ENCODE measurements at places on chromosomes 16 and 17.

- no peak for DNase-seq
These were observed 40.0 kb downstream of the RFFL start for GRCh38 chr17:35023538-35023937.

- DNase-seq, result peak; percentile 79
These were observed 28.4 kb downstream of the LRRC75A start for GRCh38 chr17:16463358-16464302.

GRCh38 chr16:85465328-85466303 is 147.5 kb upstream of the GSE1 start:
- no peak for DNase-seq

GRCh38 chr17:71237903-71238538 is 882.8 kb upstream of the SOX9 start:
- DNase-seq, result no peak

GRCh38 chr16:85617948-85618347 is 4.8 kb downstream of the GSE1 start:
- DNase-seq, result no peak

GRCh38 chr17:75475144-75475835 is 18.9 kb downstream of the TMEM94 start:
- DNase-seq, result no peak

GRCh38 chr17:68344701-68345136 is 53.4 kb downstream of the ARSG start:
- DNase-seq, result no peak

DNA sequence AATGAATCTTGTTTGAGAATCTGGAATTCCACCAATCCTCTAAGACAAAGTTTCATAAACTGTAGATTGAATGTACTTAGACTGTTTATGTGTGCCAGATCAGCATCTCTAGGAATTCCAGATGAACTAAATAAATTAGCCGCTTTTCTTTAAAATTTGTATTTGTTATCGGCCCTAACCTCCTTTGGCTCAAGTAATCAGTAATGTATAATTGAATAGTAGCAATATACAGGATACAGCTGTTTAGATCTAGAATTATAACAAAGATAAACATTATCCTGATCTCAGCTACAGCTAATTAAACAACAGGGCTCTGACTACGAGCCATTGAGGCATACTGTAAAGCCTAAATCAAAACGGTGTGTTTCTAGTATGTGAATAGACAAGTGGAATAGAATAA is 120.3 kb downstream of the CYB561 start:
- no peak for DNase-seq

- DNase-seq, result no peak
These were observed 26.8 kb upstream of the MTMR4 start for GRCh38 chr17:58541249-58541648.

DNA sequence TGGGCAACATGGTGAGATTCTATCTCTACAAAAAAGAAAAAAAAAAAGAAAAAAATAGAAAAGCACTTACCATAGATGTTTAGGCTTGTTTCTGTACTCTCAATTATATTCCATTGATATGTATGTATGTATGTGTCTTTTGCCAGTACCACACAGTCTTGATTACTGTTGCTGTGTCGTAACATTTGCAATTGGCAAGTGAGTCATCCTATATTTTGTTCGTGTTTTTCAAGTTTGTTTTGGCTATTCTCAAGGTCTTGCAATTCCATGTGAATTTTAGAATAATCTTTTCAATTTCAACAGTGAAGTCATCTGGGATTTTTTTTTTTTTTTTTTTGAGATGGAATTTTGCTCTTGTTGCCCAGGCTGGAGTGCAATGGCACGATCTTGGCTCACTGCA is 19.3 kb downstream of the SPECC1 start:
- DNase-seq, result no peak

- no peak for DNase-seq
These were observed 254.9 kb downstream of the PARN start for GRCh38 chr16:14375132-14375491.

- DNase-seq, result no peak
These were observed 7.3 kb upstream of the CAPNS2 start for GRCh38 chr16:55559233-55559632.

- DNase-seq, result no peak
These were observed 12.5 kb downstream of the RBFOX1 start for GRCh38 chr16:7344830-7345780.

DNA sequence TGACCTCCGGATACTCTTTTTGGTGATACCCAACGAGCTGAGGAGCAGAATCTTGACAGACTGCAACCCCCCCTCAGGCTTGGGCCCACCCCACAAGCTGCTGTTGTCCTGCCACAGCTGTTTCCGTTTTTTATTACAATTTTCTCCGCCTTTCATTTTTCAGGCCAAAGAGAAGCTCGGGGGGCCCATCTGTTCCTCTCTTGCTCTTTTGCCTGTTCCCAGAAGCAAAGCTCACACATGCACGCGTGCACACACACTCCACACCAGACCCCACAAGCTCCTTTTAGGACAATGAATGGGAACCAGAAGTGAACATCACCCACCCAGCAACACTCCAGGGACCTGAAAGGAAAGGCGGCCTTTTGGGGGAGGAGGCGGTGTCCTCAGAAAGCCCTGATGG is 16.3 kb downstream of the SOX9 start:
- DNase-seq, result no peak

Measured in dorsolateral prefrontal cortex (tissue), 122 donors.